Left hindlimb (tissue), 1 donor: ENCODE measurements at places on chromosomes 5 and 9.

DNA sequence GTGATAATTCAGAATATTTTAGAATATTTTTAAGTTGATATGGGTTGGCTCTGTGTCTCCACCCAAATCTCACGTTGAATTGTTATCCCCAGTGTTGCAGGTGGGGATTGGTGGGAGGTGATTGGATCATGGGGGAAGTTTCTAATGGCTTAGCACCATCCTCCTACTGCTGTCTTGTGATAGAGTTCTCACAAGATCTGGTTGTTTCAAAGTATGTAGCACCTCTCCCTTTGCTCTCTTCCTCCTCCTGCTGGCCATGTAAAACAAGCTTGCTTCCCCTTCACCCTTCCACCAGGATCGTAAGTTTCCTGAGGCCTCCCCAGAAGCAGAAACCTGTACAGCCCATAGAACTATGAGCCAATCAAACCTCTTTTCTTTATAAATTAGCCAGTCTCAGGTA, 214.6 kb upstream of the C9orf72 start:
- no peak for DNase-seq

GRCh38 chr5:96332535-96333366, 100.3 kb downstream of the PCSK1 start:
- no peak for DNase-seq

GRCh38 chr9:14830057-14830456, 80.2 kb downstream of the FREM1 start:
- no peak for DNase-seq

- no peak for DNase-seq
These were observed 1.0 kb upstream of the CRB2 start for GRCh38 chr9:123354806-123355508.

DNA sequence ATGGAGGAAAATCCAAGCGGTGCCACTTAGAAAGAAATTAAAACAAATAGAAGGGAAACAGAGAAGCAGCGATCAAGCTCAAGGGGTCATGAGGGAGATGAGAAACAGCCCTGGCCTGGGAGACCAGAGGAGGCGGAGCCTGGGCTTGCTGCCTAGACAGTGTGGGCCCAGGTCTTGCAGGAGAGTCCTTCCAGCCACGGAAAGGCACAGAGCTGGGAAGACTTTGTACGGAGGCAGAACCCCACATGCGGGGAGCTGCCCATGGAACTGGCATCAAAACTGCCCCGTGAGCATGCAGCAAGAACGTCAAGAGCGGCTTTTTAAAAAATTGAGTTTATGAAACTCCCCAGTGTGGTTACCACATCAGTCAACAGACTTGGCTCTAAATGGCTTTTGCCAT, 119.4 kb downstream of the IRX1 start:
- DNase-seq = no peak
